ENCODE measurements at places on chromosomes 13 and 19. TPM values are rescaled to one million over a fixed set of nuclear protein-coding genes. Genes with fewer than 3 reads are reported as not detected.

GRCh38 chr19:28847468-28847867 lies 365.5 kb downstream of the UQCRFS1 start:
- DNase-seq, result no peak

- peak; percentile 74 for DNase-seq
Observed at GRCh38 chr19:55549500-55550320, 4.4 kb upstream of the SBK3 start.

GRCh38 chr19:19668230-19669012 lies at the start of gene ZNF101:
Gene ZNF101 (plus strand): TSS chr19:19668839. CDS start chr19:19668964, 125 bp downstream.
- DNase-seq, result peak; percentile 82

DNA sequence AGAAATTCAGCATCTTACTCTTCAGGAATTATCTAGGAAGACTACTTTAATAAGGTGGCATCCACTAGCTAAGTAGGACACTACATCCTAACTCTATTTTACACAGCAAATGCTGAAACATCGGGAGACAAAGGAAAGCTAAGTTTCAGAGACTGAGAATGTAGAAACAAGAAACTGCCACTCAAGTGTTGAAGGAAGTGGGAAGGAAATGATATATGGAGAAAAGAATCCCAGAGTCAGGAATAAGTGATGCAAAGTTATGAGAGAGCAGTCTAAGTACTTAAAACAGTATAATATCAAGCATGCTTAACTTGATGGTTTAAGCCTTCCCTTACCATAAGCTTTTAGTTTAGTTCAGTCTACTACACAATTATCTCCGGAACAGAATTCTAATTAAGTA lies 52.4 kb downstream of the RBM26 start:
- no peak for DNase-seq

DNA sequence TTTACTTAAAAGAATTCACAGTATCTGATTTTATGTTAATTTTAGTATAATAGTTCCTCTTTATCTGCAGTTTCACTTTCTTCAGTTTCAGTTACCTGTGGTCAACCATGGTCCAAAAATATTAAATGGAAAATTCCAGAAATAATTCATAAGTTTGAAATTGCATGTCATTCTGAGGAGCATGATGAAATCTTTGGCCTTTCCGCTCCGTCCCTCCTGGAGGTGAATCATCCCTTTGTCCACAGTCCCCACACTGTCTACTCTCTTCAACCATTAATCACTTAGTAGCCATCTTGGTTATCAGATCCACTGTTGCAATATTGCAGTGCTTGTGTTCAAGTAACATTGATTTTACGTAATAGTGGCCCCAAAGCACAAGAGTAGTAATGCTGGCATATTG lies 26.9 kb downstream of the SLITRK6 start:
- DNase-seq, result no peak

GRCh38 chr13:63636316-63636993 lies 2220.8 kb upstream of the PCDH20 start:
- DNase-seq, result no peak

- no peak for DNase-seq
Observed at GRCh38 chr19:32038021-32038920, 307.1 kb upstream of the ZNF507 start.

- DNase-seq, result no peak
Observed at GRCh38 chr13:61727767-61728166, 312.1 kb upstream of the PCDH20 start.

DNA sequence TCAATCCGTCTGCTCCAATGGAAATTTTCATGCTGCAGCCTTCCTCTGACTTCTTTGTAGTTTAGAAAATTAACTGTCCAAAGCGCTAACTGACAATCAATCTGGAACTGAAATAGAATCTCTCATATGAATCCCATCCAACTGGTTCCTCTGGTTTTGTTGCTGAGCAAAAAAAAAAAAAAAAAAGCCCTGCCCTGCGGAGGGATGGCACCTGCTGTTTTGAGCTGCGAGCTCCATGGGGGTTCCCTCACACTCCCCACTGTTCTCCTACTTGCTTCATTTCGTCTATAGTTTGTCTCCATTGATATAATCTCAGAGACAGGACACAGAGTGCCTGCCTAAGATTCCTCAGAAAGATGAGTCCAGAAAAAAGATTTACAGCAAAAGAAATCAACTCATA lies 33.4 kb downstream of the FAAP24 start:
- no peak for DNase-seq

DNA sequence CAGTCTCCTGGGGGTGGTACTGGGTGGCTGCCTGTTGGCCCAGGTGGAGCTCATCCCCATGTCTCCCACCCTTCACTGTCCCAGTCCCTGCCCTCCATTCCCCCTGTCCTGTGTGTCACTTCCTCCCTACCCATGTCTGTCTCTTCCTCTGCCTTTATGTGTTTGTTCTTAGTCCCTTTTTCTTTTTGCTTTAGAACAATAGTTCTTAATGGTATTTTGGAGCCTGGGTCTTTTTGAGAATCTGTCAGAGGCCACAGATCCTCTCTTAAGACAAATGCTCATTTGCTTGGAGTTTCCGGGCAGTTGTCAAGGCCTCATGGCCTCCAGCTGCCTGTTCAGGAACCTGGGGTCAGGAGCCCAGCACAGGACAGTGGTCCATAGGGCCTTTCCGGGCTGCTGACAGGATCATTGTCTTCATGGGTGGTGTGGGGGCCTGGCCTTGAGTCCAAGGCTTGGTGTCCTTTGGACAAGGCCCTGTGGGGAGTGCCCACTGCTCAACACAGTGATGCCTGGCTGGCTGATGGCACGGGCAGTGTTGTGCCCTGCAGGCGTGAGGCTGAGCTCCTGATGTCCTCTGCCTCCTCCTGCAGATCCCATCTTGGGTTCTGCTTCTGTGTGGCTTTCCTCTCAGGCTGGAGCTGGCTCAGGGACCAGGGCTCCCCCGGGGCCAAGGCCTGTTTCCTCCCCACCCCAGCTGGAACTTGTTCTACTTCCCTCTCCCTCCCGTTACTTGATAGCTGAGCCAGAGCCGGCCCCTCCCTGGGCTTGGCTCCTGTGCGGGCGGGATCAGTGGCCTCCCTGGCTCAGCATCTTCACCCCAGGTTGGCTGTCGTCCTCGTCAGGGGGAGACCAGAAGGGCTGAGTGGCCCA lies 3.5 kb downstream of the EGLN2 start:
- no peak for DNase-seq

- DNase-seq, result no peak
Observed at GRCh38 chr19:56324436-56324835, 9.8 kb upstream of the ZSCAN5A start.

DNA sequence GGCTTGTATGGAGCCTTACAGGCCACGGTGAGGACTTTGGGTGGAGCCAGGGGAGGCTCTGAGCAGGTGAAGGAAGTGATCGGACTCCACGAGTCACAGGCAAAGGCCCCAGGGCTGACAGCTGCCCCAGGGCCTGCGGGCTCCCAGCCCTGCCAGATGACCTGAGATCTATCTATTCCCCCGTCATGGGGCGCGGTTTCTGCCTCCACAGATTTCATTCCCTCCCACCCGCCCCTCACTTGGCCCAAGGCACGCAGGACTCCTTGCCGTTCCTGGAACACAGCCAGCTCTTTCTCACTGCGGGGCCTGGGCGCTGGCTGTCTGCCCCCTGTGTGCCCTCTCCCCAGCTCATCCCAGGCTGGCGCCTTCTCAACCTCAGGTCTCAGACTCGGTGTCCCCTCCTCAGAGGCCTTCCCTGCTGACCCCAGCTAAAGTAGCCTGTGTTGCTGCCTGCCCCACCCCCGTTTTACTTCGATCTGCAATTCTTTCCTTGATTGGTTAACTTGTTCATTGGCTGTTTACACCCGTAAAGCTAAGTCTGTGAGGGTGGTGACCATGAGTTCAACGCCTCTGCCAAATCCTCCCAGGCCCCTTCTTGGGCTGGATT lies 13.9 kb upstream of the PAK4 start:
- DNase-seq, result no peak

GRCh38 chr19:18489627-18490184 lies 32.2 kb downstream of the ELL start:
- DNase-seq, result no peak

DNA sequence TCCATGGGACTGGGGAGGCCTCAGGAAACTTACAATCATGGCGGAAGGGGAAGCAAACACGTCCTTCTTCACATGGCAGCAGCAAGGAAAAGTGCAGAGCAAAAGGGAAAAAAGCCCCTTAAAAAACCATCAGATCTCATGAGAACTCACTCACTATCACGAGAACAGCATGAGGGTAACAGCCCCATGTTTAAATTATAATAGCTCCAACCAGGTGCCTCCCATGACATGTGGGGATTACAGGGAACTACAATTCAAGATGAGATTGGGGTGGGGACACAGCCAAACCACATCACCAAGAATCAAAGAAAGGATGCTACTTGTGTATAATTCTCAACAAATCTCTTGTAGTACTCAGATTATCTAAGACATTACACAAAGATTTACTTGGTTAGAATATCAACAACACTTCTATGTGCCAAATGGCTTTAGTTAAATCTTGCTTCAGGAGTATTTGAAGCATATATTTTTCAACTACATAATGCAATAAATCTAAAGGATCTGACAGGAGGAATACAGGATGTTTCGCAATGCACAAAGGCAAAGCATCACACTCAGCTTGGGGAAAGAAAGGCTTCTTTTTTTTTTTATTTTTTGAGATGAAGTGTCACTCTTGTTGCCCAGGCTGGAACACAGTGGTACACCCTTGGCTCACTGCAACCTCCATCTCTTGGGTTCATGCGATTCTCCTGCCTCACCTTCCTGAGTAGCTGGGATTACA lies 180.0 kb downstream of the LHFPL6 start:
- no peak for DNase-seq

- no peak for DNase-seq
Observed at GRCh38 chr13:73138638-73139491, 80.1 kb downstream of the KLF5 start.

DNA sequence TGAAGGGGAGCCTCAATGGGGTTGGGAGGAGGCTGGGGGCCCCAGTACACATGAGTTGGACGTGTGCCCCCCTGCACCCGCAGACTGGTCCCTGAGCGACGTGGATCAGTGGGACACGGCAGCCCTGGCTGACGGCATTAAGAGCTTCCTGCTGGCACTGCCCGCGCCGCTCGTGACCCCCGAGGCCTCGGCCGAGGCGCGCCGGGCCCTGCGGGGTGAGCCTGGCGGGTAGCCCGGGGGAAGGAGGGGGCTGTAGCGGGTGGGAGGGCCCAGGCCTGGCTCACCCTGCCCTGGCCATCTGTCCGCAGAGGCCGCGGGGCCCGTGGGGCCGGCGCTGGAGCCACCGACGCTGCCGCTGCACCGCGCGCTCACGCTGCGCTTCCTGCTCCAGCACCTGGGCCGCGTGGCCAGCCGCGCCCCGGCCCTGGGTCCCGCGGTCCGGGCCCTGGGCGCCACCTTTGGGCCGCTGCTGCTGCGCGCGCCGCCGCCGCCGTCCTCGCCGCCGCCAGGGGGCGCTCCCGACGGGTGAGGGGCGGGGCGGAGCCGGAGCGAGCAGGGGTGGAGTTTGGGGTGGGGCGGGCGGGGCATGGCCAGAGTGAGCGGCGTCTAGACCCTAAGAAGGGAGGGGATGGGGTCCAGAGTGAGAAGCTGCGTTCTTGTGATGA lies 8.1 kb downstream of the PIK3R2 start:
- DNase-seq, result no peak

- no peak for DNase-seq
Observed at GRCh38 chr19:12789098-12789903, 2.0 kb upstream of the JUNB start.

DNA sequence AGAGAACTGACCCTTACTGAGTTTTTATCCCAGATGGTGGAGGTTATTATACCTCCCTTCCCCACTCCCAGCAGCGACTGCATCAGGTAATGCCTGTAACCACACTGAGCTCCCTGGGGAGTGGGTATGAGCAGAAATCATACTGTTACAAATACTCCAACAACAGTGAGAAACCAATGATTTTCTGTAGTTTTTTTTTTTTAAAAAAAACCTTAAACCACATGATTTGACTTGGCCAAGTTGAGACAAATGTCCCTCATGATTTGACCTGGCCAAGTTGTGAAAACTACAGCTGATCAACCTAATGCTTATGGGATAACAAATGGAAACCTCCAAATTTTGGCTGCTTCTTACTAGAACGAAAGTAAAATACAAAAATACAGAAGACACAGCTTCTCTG lies 33.1 kb upstream of the SERP2 start:
- no peak for DNase-seq

DNA sequence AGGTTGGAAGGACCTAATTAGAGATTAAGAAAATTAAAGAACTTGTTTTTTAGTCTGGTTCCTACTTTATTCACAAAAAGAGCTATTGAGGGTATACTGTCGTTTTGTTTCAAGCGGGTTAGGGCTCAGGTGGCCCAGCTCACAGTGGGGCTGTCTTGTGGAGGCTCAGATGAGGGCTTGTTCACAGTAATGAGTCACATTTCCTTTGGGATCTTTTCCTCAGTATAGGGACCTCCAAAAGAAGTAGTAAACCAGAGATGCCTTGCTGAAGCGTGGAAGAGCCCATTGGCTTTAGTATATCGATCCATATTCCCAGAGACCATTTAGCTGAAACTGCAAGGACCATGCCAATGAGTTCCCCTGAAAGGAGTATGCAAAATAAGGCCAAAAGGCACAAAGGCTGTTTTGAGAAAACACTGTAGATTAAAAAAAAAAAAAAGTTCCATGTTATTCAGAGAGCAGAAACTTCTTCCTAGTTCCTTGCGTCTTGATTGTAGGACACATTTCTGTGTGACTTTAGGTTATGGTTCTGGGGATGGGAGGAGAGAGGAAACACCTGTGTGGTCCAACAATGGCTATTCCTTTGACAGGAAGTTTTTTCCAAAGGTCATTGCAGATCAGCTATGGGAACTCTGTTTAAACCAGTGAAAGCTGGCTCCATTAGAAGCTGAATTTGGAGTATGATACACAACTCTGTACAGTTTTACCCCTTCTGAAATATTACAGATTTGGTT lies 32.8 kb upstream of the GPI start:
- no peak for DNase-seq

- no peak for DNase-seq
Observed at GRCh38 chr13:35947315-35947714, 183.9 kb downstream of the DCLK1 start.

DNA sequence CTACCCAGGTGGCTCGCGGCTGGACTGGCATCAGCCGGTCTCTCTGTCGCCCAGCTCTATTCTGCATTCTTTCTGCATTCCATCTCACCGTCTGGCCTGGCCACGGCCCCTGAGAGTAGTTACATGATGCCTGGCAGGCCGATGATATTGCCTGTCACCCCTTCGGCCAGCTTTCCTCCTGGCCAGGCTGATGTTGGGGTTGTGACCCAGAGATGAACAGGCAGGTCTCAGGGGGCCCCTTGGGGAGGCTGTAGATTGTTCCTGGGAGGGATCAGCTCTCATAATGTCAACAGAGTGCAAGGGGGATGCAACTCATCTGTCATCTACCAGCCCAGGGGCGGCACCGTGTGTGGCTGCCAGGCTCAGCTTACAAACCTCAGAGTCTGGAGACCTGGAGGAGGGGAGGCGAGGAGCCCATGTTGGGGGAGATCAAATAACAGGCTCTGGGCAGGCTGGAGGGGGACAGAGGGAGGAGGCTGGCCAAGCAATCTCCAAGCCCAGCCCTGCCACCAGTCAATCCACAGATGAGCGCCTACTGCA lies 13.6 kb upstream of the FBXO17 start:
- peak; percentile 72 for DNase-seq

Gene ZNF665
- polyA plus RNA-seq, result 5.6 TPM

Gene PEAK3
- polyA plus RNA-seq, result not detected

Gene ATP4B
- 0.23 TPM for polyA plus RNA-seq

Gene KIR2DL4
- not detected for polyA plus RNA-seq

Gene HSH2D
- polyA plus RNA-seq, result 0.30 TPM

Gene CERS1
- 6.3 TPM for polyA plus RNA-seq

Gene ZNF726
- 12.3 TPM for polyA plus RNA-seq

Gene FXYD7
- polyA plus RNA-seq, result 1.5 TPM

Gene WBP4
- 25.4 TPM for polyA plus RNA-seq

Gene ZNF701
- polyA plus RNA-seq, result 14.4 TPM

Gene URAD
- not detected for polyA plus RNA-seq

Gene SLITRK5
- polyA plus RNA-seq, result 2.5 TPM
